HFFc6 (cell line): ENCODE measurements at places on chromosomes 2 and 18.

DNA sequence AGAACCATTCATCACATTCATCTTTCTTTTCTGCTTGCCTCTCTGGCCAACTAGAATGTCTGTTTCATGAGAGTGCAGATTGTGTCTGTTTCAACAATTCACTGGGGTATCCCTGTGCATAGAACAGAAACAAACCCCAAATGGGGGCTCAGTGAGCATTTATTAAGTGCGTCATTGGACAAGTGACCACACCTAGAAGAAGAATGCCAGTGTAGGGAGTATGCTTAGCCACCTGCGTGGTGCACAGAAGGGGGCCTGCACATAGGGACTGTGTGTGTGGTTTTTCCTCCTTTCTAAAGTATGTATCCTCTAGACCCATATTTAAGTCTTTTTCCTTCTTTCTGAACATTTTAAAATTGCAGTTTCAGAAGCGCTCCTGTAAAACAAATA, 255.9 kb downstream of the AGAP1 start:
- no peak for DNase-seq

DNA sequence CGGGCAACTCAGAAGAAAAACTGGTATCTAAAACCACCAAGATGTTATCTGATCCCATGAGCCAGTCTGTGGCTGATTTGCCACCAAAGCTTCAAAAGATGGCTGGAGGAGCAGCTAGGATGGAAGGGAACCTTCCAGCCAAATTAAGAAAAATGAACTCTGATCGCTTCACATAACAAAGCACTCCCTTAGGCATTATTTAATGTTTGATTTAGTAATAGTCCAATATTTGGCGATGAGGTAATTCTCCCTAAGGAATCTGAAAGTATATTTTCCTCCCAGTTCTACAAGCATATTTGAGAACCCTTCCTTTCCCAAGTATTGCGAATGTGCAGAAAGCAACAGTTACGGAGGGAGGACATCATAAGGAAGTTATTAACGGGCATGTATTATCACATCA, 156.6 kb downstream of the KCNJ3 start:
- no peak for DNase-seq

DNA sequence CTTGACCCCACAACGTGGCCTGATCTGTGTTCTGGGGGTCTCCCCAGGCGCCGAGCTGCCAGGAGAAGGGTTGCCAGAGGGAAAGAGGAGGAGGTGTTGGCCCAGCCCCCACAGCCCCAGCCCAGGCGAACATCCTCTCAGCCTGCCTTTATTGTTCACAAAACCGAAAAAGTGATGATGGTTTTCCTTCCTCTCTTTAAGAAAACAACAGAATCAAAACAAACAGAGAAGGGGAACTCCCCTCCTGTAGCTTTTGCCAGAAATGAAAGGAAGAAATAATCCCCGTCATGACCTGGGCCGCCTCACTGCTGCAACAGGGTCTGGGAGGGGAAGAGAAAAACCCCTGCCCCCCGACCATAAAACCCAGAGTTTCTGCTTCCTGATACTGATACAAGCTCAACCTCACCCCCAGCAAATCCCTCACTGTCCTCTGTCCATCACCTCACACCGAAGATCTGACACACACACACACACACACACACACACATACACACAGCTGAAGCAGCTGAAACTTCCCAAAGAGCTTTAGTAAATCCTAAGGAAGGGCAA, 52.0 kb downstream of the ZFP36L2 start:
- DNase-seq = no peak

- DNase-seq = no peak
Measured at GRCh38 chr2:152243761-152244640, 68.4 kb upstream of the STAM2 start.

GRCh38 chr18:21393986-21394385, 152.0 kb downstream of the GREB1L start:
- DNase-seq = no peak

GRCh38 chr2:147679191-147679954, 165.5 kb upstream of the ACVR2A start:
- DNase-seq = no peak

GRCh38 chr2:61178603-61179545, 16.9 kb downstream of the C2orf74 start:
- DNase-seq = no peak

DNA sequence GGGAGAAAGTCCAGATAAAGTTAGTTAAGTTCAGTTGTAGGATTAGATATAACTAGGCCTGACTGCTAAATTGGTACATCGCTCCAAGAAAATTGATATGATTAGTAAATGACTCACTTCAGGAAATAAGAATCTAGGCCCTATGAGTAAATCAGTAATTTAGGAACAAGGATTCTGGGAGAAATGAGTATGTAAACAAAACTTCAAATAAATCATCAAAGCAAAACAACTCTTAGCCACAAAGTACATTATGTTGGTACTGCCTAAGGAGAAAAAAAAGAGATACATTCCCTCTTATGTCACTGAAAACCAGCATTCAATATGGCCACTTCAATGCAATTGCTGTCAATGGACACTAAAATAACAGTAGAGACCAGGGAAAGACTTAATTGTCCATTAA, 529.1 kb downstream of the ZNF804A start:
- no peak for DNase-seq

- DNase-seq = no peak
Measured at GRCh38 chr2:37679072-37679695, 7.7 kb upstream of the CDC42EP3 start.

DNA sequence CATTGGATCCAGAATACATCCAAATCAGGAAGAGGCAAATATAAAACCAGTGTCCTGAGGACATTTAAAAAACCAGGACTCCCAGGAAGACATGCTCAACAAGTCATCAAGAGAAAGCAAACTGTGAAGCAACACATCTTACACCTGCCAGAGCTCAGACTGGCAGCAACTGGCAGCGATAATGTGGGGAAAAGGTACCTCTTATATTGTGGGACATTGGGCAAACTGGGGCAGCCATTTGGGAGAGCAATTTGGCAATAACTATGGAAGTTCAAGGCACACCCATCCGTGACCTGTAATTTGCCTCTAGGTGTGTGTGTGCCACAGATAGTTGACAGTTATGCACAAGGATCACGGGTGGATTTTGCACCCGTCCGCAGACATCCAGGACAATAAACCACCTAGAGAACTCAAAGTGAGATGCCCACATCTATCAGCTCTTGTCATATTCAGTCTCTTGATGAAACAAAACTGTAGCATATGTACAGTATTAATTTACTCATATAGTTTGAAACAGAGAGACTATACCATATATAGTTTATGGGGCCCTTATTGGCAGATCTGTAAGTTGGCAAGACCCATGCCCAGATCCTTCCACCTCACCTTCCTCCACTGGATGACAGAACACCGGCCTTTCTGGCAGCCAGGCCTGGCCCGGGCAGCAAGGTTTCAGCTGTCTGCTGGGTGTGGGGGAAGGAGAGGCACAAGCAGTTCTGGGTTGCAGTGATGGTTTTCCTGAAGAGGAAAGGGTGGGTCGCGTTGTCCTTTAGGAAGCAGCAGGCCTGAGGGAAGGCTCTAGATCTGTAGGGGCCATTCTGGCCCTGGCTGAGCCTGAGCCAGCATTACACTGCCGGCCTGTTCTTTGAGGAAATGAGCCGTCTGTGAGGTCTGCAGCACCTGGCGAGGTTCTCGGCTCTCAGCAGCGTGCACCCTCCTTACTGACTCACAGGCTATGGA, 18.8 kb downstream of the HJURP start:
- DNase-seq = no peak

GRCh38 chr18:52391810-52392559, 52.0 kb downstream of the DCC start:
- no peak for DNase-seq

DNA sequence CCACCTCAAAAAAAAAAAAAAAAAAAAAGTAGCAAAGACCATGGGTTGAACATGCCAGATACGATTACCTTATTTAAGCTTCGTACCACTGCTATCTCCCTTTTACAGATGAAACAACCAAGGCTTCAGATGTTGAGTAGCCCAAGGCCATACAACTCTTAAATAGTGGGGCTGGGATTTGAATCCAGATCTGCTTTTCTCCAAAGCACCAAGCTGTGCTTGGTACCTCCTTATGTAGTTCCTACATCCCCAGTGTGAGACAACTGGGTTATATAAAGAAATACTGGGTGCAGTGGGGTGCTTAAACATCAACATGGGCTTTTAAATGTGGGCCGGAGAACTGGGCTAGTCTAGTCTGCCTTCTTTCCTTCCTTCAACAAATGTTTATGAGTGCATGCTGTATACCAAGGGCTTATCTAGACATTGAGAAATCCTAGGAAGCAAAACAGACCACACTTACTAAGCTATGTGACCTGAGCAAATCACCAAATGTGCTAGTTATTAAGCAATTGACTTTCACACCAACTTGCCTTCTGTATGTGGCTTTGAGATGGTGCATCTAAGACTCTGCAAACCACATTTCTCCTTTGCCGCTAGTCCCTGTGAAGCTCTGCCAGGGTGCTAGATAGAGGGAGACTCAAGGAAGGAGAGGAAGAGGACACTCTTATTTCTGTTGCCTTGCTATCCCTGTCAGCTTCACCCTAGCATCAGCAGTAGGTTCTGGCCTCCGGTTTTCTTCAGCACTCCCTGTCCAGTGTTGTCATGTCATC, 206.8 kb upstream of the FBXO11 start:
- DNase-seq = no peak

DNA sequence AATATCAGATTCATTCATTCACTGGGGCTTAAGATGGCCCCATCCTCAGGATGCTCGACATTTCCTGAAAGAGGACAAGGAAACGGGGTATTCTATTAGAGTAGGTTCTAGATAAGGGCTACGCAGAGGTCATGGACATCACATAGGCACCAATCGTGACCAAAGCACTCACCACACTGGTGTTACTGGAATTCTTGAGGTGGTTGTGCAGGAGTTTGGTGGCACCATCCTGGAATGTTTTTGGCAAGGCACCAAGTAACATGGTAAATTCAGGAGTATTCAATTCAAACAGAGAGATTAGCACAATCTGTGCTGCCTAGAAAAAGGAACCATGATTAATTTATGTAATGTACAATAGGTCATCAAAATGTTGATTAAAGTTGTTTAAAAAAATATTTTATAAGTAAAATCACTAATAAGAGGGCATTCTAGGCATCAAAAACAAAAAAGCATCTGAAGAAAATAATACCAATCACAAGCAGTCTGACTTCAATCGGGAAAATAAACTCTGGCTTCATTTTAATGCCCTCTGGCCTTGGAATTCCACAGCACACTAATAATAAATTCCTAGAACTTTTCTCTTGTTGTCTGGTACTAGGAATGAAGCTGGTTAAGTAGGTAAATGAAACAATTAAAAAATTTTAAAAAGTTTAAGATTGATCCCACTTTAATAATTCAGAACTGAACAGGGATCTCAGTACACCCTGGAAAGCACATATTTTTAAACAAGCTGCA, 102.8 kb upstream of the TFCP2L1 start:
- peak; percentile 24 for DNase-seq

GRCh38 chr2:64742678-64743077, 89.0 kb upstream of the SERTAD2 start:
- DNase-seq = no peak

GRCh38 chr2:202494300-202495229, 118.4 kb downstream of the BMPR2 start:
- peak; percentile 32 for DNase-seq

GRCh38 chr2:96533292-96534073, 3.1 kb upstream of the ARID5A start:
- DNase-seq = peak; percentile 81

GRCh38 chr18:12155996-12156395, 62.4 kb downstream of the ANKRD62 start:
- DNase-seq = no peak

DNA sequence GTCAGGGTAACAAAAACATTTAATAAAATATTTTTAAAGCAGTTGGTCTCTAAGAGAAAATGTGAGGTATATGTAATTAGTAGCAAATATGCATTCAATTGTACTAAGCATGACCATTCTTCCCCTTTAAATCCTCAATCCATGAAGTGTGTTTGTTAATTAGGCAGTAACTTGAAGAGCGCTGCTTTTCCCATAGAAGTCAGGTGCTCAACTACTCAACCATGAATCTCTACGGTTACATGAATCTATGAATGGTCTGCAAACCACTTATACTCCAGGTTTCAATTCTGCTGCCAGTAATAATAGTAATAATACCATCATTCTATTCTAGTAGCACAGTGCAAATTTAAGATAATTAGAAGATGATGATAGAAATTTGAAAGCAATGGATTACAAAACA, 55.8 kb downstream of the SLC8A1 start:
- no peak for DNase-seq

GRCh38 chr18:5729983-5730699, 165.2 kb downstream of the TMEM200C start:
- no peak for DNase-seq

DNA sequence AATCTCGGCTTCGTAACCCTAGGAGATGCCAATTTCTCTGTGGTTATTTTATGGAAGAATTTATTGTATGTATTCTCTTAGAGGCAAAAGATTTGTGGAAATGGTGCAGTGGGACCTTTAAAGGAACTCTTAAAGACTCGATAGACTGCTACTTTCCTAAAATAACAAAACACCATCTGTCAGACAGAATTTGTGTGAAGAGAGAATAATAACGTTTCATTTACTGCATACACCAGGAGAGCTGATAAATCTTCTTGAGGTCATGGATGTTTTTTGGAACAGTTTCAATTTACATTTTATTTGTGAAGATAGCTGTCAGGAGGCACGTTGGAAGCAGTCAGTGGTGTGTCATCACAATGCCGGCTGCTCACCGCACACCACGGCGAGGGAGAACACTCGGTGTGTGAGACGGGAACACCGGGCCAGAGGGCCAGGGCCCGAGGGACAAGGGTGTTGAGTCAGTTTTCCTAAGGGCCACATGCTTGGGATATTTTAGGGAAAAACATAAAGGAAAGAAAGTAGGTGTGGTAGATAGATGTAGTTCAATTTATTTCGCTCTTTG, 1681.0 kb upstream of the DDX18 start:
- DNase-seq = no peak

DNA sequence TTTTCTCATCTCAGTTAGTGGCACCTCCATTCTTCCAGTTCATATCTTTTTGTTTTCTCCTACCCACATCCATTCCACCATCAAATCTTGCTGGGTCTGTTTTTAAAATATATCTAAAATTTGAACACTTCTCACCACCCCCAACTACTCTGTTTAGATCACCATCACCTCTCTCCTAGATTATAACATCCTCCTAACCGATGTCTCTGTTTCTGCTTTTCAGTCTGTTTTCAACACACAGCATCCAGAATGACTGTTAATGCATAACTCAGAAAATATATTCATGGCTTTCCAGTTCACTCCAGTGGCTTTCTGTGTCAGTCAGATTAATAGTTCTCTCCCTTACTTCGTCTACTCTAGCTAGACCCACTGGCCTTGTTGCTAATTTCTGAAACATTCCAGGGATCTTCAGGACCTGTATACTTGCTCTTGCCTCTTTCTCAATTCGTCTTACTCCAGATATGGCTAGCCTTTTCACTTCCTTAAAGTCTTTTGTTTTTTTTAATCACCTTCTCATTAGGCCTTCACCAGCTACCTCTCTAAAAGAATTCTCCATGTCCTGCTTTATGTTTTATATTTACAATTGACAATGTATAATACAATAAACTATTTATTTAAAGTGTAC, 105.3 kb downstream of the COMMD1 start:
- no peak for DNase-seq

DNA sequence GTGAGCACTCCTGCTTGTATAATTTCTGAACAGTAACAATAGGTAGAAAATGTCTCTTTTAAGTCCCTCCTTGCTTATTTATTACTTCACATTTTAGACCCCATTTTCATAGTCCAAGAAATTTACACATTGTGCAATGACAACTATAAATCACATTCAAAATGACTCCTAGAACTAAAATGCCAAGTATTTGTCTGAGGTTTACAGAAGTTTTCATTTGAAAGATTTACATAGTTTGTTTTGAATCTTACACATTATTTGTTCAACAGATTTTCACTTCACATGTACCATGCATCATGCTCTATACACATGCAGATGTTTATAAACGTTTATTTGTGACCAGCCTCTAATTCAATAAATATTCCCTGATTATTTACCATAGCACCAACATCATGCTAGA, 15.7 kb upstream of the TRIB2 start:
- no peak for DNase-seq
